ENCODE measurements at places on chromosomes 1 and 21.

DNA sequence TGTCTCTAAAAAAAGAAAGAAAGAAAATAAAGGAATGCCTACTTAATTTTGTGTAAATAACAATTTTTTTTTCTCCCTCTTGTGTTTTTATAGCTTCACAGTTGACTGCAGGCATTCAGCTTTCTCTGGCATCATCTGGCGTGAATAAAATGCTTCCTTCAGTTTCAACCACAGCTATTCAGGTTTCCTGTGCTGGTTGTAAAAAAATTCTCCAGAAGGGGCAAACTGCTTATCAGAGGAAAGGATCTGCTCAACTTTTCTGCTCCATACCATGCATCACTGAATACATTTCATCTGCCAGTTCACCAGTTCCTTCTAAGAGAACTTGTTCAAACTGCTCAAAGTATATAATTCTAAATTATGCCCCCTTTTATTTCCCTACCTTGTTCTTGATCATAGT, 18.0 kb downstream of the ZMYM1 start:
- DNase-seq: no peak

- peak; percentile 88 for DNase-seq
These were observed 23.2 kb downstream of the NENF start for GRCh38 chr1:212455803-212456528.

- DNase-seq: no peak
These were observed 766 bp downstream of the ATP2B4 start for GRCh38 chr1:203627398-203627797.

DNA sequence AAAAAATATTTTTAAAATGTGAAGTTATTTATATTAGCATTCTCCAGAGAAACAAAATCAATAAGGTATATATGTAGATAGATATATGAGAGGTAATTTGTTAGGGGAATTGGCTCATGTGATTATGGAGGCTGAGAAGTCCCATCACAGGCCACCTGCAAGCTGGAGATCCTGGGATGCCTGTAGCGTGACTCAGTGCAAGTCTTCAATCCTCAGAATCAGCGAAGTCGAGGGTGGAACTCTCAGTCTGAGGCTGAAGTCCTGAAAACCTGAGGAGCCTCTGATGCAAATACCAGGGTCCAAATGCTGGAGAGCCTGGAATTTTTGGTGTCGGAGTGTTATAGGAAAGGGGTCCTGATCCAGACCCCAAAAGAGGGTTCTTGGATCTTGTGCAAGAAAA, 658.5 kb downstream of the USP25 start:
- no peak for DNase-seq

GRCh38 chr21:36465478-36465877, 14.4 kb downstream of the CLDN14 start:
- no peak for DNase-seq

DNA sequence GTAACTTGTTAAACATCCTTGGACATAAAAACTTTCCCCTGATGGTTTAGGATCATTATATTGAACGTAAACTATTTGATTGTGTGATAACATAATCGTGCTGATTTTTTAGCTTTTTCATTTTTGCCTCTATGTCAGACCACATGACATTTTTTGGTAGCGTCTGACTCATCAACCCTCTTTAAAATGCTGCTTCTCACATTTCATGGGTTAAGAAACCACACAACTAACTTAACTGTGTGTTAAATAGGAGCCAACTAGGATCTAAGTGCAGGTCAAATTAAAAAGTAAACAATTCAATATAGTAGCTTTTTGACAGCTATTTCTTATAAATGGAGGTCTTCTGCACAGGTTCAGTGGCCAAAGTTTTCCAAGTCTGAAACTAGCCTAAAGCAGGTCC, 9.8 kb downstream of the BTG3 start:
- DNase-seq: no peak

DNA sequence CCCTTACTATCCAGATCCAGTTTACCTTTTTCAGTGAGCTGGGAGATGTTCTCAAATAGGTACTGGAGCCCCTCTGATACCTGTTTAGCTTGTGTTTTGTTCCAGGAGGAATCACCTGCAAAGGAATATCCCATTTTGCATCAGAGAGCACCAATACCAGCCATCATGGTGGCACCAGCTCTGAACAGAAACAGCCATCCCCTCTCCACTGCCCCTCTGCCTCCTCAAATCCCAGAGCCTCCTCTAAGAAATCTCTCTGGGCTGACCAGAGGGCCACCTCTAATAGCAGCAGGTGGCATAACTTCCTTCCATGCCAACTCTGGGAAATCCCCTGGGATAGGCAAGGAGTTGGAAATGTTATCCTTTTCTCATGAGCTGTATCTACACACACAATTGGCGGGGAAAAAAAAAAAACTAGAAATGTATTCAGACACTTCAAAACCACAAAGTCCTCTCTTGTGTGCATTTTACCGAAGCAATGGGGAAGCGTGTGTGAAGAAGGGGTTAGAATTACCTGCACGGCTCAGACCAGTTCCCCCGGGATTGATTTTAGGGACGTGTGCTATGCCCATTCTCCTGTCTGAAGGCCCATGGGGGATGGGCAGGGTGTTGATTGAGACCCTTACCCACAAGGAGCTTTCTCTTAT, 2.4 kb downstream of the PGLYRP4 start:
- no peak for DNase-seq

Data from progenitor cell of endocrine pancreas (in vitro differentiated cells).